HS-5 (cell line): ENCODE measurements at places on chromosomes 12 and 14.

DNA sequence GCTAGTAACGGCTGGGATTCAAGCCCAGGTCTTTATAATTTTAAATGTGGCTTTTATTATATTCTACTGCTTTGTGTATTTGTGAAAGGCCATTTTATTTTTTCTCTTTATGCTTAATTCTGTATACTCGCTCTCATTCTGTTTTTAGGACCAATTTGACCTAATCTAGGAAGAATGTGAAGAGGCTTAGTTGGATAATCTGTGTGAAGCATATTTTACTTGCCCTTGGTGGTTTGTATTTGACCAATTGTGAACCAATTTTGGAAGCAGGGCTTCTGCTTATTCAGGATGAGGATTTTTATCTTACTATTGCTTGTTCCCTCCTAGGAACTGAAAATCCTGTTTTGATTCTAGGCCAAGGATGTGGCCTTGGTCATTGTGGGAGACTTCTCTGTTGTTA is 113.1 kb downstream of the TTC6 start:
- no peak for DNase-seq

GRCh38 chr12:49672301-49673217 is 34.6 kb downstream of the FMNL3 start:
- no peak for DNase-seq

GRCh38 chr14:34324363-34324795 is 137.7 kb downstream of the SPTSSA start:
- no peak for DNase-seq

- no peak for DNase-seq
Measured at GRCh38 chr14:89015016-89015415, 190.6 kb downstream of the TTC8 start.

GRCh38 chr12:2443776-2444175 is 351.0 kb upstream of the FKBP4 start:
- DNase-seq = no peak

DNA sequence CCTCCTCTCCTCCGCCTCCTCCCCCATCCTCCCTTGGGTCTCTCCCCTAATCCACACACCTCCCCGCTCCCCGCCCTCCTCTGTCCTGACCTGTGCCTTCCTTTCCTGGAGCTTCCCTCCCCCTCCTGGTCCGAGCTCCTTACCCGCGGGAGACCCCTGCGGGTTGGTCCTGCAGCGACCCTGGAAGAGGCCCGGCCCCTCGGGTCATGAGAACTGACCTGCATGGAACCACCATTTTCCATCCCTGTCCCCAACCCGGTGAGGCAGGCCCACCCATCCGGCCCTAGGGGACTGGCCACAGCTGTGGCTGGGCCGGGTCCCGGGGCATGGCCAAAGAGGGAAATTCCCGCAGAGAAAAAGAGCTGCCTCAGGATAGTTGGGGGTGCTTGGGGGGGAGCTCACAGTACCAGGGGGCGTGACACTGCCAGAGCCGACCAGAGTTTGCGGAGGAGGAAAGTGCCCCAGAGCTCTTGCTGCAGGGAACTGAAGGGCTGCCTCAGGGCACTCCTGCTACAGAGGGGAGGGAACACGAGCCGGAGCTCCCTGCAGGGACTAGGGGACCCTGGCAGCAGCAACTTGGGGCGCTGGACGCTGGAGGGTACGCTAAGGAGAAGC is 613 bp downstream of the ARHGEF40 start:
- DNase-seq = no peak

- DNase-seq = no peak
Measured at GRCh38 chr12:96473394-96474093, 15.8 kb upstream of the CFAP54 start.

GRCh38 chr14:84592770-84593169 is 937.2 kb upstream of the FLRT2 start:
- no peak for DNase-seq

DNA sequence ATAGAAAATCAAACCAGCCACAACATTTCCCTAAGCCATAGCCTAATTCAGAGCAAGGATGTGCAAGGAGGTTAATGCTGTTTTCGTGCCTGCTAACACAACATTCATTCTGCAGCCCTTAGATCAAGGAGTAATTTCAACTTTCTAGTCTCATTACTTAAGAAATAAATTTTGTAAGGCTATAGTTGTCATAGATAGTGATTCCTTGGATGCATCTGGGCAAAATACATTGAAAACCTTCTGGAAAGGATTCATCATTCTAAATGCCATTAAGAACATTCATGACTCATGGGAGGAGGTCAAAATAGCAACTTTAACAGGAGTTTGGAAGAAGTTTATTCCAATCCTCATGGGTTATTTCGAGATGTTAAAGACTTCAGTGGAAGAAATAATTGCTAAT is 283.2 kb downstream of the RPAP3 start:
- no peak for DNase-seq

DNA sequence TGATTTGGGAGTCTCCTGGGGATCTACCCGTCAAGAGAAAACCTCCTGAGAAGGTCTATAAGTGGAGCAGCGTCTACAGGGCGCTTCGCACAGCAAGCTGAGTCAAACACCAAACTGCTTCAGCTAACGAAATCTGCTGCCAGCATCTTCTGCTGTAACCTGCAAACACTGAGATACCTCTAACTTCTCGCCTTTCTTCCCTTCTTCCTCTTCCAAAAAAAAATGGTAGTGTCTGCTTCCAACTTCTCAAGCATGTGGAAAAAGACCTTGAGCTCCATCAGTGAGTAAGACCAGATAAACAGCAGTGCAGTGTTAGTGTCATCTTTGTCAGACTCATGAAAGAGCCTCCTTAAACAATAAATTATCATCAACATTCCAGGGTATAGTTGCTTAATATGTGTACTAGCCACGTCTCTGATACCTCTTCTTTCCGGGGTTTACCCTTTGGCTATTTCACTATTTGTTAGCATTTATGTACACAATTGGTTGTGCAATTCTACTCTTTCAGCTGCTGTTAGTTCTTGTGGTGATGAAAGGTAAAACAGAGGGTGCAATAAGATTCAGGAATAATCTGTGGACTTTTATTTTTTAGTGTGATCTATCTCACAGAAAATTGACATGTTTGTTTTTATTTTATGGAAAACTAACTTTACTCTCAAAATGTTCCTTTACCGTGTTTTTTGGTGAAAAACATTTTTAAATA is 81.6 kb downstream of the LLPH start:
- no peak for DNase-seq

DNA sequence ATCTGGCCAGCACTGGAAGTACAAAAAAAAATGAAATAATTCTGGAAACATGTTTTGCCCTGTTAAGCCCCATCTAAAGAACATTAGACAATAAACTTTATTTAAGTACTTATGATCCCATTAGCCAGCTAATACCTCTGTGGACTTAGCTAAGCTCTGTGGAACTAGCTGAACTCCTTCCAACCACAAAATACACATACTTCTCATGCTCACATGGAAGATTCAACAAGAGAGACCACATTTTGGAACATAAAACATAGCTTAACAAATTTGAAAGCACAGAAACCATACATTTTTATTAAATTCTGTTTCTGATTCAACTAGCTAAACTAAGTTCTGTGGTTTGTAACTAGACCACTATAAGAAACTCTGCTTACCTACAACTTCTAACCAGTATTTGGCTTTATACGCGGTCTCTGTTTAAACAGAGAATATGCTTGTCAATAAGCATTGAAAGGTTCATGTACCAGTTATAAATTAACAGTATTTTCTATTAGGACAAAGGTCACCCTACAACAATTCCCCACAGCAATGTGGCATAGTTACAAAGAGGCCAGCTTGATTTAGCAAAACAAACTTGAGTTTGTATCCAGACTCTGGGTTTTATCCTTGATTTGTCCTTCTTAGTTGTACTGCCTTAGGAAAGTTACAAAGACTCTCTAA is 300.1 kb downstream of the C12orf50 start:
- DNase-seq = no peak

GRCh38 chr14:69460093-69460701 is 24.3 kb upstream of the PLEKHD1 start:
- peak; percentile 66 for DNase-seq

DNA sequence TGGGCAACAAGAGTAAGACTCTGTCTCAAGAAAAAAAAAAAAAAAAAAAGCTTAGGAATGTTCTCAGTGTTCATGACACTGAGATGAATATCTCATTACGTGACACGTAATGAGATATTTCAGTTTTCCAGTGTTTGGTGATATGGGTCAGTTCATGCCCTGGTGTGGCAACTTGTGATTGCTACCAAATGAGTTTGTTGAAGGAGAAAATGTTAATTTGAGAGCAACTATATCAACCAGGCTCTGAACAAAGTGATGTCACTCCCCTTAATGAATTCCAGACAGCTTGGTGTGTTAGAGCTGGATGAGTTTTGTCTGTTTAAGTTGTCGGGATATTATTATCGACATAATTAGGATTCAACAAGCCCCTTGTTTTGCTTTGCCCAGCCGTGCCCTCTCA is 211.7 kb downstream of the DPF3 start:
- peak; percentile 88 for DNase-seq

- no peak for DNase-seq
Measured at GRCh38 chr12:42284876-42285275, 41.0 kb downstream of the ZCRB1 start.

GRCh38 chr12:12086973-12087692 is 16.4 kb downstream of the BCL2L14 start:
- DNase-seq = no peak

- DNase-seq = no peak
Measured at GRCh38 chr14:93007225-93007997, 84.5 kb downstream of the CHGA start.

DNA sequence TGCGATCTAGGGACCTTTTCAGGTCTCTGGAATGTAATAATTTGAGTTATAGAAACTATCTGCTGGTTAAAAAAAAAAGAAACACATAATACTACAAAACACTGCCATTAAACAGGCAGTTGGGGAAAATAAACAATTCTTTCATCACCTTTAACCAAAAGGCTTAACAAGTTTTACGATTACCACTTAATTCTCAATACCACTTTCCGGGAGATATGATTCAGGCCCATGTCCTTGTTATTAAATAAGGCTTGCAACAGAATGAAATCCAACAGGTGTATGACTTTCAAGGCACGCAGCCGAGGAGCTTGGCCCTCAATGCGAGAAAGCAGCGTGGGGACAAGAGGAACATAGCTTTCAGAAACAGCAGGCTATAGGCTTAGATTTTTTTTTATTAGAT is 5.6 kb upstream of the GLRX5 start:
- DNase-seq = no peak

DNA sequence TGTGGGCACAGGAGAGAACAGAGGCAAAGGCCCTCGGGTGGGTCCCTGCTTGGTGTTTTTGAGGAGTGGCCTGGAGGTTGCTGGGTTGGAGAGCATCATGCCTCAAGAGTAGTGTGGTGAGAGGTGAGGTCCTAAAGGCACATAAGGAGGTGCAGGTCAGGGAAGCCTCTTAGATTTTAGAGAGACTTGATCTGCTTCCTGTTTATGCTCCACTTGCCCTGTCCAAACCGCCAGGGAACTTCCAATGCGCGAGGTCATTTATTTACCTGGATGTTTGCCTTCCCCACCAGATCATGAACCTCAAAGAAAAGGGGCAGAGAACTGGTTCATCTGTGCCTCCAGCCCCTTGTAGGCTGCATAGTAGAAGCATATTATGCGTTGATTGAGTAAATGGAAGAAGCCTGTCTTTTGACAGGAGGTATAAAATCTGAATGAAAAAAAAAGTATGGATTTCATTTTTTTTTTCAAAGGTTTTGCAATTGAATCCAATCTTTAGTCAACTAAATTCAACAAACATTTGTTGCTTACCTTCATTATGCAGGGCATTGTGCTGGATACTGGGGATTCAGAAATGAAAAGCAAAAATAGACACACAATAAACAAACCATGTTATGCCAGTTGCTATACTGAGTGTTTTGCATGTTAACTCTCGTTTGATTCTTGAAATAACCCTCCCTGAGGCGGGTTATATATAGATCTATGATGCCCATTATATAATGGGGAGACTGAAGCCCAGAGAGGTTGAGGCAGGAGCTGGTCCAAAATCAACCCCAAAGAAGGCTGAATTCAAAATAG is 485.2 kb downstream of the VRK1 start:
- no peak for DNase-seq

DNA sequence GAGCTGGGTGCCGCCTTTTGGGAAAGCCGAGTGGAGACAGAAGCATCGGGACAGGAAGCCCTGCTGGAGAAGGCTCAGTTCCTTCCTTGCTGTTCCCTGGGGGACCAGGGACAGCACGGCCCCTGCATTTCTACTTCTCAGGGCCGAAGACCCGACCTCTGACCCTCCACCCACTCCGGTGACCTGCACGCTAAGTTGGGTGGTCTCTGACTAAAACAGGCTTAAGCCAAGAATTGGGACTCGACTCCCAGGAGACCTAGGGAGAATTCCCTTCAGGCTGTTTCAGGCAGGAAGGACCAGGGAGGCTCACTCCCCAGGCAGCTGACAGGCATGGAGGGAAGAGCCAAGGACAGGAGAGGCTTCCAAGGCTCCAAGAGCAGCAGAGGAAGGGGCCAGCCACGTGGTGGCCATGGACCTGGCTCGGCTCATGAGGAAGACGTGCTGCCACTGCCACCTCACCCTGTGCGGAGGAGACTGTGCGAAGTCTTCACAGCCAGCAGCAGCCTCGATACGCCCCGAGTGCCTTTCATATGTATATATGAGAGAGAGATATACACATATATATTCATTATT is 43.9 kb downstream of the DCAF4 start:
- no peak for DNase-seq

- DNase-seq = no peak
Measured at GRCh38 chr12:65955452-65955851, 131.2 kb downstream of the HMGA2 start.

- DNase-seq = no peak
Measured at GRCh38 chr12:128637642-128638606, 185.8 kb downstream of the SLC15A4 start.

DNA sequence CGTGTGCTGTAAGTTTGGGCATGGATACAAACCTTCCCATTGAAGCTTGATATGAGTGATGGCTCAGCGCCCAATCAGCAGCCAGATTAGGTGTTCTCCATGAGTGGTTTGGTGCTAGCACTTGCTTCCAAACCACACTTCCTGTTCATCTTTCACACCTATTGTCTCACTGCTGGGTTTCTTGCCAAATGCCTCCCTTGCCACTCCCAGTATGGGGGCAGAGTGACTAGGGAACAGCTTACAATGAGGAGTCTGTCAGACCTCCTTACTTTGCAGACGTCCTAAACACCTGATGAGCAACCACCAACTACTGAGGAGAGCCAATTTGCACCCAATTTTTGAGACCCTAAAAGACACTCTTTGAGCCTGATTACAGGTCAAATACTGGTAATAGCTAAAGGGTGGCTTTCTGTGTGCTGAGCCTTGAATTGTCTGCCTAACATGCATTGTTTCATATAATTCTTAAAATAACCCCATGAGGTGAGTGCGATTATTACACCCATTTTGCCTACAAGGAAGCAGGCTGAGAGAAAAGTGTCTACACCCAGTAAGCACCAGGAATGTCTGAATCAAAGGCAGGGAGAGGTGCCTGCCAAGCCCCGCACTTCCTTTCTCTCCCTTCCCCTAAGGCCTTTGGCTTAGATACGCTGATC is 48.4 kb upstream of the FOS start:
- no peak for DNase-seq

DNA sequence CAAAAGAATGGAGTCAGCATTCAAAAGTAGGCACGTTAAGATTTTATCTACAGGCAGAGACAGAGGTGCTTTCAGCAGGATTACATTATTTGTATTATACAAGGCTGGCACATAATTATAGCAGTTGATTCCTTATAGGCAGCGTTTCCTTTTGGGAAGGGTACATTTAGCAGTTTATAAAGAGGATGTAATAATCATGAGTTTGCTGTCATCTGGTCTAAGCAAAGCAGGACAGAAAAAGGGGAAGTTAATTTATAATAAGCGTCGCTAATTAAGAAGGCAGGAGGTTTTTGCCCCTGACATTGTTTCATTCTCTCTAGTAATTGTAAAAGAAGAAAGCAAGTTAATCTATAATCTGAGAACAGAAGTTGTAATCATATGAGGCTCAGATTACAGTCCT is 259.9 kb upstream of the MDGA2 start:
- DNase-seq = no peak
